Left cardiac atrium (tissue), 4 donors: ENCODE measurements at places on chromosomes 3 and 15. TPM values are rescaled to one million over a fixed set of nuclear protein-coding genes. Genes with fewer than 3 reads are reported as not detected.

- no peak for DNase-seq
Measured at GRCh38 chr15:88419830-88420229, 47.4 kb downstream of the MRPL46 start.

FOXL2NB gene
- total RNA-seq: not detected

GATM gene
- 32.9 TPM for total RNA-seq

RCCD1 gene
- 10.6 TPM for total RNA-seq

SLC2A2 gene
- total RNA-seq: not detected

PRR20G gene
- total RNA-seq: not detected

DNA sequence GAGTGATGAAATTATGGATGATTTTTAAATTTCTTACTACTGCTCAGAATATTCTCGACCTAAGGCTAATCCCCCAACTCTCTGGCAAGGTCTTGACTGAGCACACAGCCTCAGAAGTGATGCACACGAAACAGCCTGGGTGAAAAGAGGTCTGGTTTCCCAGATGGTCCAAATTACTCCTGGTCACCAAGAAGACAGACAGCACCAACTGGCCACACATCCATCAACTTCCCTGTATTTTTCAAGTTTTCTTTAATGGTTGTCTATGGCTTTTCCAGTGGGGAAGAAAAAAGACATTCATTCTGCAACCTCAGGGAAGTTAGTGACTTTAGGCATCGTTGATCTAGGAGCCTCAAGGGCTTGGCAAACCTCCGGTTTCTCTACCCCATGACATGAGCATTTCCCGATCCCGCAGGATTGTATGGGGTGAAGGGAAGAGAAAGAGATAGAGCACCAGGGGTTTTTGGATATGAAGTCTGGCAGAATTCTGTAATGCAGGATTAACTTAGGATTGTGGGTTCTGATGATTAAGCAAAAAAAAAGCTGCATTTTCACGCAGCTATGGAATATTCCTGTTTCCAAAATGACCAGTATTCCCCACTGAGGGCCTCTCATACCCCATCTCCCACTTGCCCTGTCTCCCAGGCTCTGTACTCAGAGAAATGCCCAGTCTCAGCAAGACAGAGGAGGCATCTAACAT, 62.2 kb downstream of the UMPS start:
- no peak for DNase-seq
